ENCODE measurements at places on chromosomes 13 and 19.
A peak's percentile ranks its signal among the peaks of the same experiment; 100 is the strongest.

DNA sequence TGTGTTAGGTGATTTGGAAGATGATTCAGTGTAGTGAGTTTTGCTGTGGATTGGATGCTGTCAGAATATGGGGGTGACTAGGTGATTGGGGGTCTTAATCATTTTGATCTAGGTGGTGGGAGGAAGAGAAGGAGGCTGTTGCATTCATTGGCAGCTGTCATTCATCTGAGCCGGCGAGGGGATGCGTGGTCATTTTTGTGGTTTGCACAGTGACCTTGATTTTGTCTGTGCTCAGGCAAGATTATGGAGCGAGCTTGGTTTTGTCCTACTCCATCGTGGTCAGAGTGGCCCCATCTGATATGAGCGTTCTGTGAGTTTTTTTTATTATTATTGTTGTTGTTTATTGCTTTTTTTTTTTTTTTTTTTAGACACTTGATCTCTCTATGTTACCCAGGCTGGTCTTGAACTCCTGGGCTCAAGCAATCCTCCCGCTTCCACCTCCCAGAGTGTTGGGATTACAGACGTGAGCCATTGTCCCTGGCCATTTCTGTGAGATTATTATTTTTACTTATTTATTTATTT is 42.0 kb downstream of the SPTBN4 start:
- DNase-seq = no peak

GRCh38 chr13:28843639-28844038 is 23.5 kb downstream of the MTUS2 start:
- DNase-seq = no peak

DNA sequence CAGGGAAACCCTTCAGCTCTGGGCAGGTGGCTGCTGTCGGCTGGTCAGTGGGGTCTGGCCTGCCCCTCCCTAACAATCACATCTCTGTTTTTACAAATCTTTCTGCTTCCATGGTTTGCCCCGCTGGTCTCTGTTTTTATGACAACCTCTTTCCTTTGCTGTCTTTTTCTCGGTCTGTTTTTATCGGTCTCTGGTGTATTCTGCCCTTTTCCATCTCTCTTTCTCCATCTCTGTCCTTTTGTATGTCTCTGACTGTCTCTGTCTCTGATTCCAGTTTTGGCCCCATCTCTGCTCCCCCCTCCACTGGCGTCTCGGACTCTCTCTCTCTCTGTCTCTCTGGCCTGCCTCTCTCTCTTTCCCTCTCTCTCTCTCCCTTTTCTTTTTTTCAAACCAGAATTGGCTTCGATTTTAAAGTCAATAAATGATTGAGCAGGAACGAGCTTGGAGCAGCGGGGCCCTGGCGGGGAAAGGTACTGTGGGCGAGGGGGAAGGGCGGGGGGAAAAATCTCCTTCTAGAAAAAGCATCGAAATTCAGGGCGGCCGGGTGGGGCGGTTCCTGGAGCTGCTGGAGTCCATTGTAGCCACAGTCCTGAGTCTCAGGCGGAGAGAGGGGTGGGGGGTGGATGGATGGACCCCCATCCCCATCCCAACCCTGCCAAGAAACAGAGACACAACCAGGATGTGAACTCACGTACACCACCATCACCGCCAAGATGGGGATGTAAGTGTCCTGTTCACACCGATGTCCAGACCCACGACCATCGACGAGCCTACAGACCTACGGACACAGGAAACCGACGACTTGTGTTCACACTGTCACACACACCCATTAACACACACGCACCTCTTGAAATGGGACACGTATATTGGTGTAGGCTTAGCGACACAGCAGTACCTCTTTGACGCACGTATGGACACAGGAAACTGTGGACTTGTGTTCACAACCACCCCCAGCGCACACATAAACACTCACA is 3.0 kb downstream of the NFIX start:
- DNase-seq = no peak

GRCh38 chr13:29448174-29448573 is 147.3 kb downstream of the SLC7A1 start:
- DNase-seq = no peak

DNA sequence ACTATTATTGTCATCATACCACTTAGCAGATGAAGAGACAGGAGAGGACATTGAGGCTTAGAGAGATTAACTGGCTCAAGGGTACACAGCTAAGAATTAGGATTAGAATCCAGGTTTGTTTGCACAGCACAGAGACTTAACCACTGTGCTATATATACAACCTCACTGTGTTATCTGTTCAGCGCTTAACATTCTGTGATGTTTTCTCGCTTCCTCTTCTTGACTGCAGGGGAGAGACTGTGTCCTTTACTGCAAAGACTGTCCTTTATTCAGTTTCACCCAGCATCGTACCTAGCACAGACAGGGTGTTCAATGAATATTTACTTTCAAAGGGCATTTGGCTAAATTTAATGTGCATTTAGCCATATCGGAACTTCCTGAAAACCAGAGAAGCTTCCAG is 54.9 kb upstream of the PCDH8 start:
- no peak for DNase-seq

DNA sequence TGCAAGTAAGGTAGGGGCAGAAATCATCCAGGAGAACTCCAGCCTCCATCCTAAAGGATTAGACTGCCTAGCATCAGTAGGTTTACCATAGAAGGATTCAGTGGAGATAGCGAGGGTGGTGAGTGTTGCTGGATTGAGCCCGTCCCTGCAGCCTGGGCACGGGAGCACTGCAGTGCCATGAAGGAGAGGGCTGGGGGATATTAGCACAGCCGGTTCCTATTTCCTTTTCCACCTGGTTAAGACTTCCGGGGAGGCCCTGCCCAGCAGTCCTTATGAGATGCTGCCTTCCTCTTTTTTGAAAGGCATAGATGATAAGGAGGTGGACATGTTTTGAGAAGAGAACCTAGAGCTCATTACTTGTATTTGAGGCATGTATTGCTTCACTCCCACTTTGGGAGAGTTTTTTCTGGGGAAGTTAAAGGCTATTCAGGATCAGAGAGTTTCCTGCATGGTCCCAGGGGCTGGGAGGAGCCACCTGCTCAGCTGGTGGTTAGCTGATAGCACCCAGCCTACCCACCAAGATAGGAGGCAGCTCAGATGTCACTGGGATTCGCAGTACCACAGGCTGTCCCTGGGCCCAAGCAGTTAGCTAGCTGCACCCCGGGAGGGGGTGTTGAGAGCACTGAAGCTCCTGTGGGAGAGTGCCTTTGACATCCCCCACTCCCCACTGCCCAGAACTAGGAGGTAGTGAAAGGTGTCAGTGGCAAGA is 17.2 kb downstream of the ACTN4 start:
- DNase-seq = no peak

- DNase-seq = no peak
These were observed 4.0 kb downstream of the ZNF586 start for GRCh38 chr19:57773488-57773887.

- DNase-seq = no peak
These were observed 10.3 kb downstream of the MIR17HG start for GRCh38 chr13:91357613-91358386.

DNA sequence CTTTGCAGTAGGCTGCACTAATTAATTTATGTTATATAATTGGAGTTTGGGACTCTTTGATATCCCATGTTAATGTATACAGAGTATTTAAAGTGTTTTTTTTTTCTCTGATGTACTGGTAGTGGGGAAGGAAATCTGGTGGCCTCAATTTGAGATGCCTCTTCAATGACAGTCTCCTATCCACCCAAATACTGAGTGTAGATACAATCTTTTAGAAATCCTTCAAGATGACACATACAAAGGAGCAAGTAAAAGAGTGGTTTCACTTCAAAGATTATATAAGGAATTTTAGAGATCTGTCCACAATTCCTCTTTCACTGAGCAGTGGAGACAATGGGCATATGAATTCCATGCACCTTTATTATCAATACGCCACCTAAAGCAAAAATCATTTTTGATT is 15.1 kb downstream of the NALCN start:
- DNase-seq = no peak

DNA sequence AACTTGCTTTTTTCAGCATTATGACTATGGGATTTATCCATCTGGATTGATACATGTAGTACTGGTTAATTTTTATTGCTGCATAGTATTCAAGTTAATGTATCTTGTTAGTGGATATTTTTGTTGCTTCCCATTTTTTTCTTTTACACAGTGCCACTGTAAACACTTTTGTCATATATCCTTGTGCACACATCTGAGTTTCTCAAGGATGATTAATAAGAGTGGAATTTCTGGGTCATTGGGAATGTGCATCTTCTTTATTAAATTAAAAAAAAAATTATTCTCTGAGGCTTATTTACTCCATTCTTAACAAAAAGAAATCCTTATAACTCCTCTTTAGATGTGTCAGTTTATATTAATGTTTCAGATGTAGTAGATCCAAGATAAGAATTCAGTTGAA is 27.3 kb downstream of the B3GLCT start:
- DNase-seq = no peak

DNA sequence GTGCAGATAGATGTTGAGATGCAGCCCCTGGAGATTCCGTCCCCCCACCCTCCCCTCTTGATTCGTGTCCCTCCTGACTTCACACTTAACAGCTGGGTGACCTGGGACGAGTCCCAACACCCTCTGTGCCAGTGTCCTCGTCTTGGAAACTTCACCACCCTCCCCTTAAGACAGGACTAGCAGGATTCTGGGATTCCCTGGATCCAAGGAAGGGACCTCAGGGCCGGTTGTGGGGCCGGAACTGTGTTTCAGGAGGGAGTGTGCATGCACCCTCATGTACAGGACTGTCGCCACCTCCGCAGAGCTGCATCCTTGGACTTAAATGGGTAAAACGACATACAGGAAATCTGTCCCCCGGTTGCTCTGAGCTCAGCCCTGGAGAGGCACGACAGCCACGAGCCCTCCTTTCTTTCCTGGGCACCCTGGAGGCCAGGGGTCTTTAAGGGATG is 990 bp downstream of the MYO9B start:
- peak; percentile 52 for DNase-seq

- no peak for DNase-seq
These were observed 5.6 kb downstream of the PPP1R15A start for GRCh38 chr19:48877855-48878195.

DNA sequence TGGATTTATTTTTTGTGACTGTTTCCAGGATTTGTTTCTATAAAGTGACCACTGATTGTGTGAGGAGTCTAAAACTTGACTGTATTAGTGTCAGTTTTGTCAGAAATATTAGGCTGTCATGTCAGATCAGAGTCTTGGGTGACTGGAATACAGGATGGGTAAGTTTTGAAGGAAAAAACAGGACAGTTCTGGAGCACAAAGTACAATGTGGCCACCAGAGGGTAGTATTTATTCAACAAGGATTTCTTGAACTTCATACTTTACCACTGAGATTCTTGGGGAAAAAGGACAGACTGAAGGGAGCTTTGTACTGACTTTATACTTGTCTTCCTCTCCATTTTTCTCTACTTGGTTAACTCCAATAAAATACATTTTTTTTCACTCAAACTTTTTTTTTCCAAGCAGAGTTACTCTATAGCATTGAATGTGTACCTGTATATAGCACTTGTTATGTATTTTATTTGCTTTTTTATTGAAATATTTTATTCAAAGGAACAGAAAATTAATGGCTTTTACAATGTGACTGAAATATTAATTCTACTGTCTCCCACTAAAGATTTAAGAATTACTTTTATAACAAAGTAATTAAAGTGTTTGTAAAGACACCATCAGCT is 51.1 kb downstream of the LMO7 start:
- DNase-seq = no peak

DNA sequence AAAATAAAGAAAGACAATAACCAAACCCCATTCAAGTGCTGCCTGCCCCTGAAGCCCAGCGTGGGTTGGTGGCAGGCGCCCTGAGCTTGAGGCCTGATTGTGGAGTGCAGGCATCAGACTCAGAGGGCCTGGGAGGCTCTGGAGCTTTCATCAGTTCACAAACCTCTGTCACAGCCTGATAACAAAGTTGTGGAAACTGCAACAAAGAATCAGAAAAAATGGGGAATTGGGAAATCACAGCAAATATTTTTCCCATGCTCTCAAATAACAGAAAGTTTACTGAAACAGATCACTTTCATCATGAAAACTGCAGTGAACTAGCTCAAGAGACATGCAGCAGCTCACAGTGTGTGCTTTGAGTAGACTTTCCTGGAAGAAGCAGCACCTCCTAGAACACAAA is 793.6 kb downstream of the UQCRFS1 start:
- no peak for DNase-seq

- peak; percentile 27 for DNase-seq
These were observed 19.1 kb downstream of the GPR183 start for GRCh38 chr13:99288089-99288488.

GRCh38 chr13:58097831-58098230 is 466.3 kb downstream of the PCDH17 start:
- no peak for DNase-seq

DNA sequence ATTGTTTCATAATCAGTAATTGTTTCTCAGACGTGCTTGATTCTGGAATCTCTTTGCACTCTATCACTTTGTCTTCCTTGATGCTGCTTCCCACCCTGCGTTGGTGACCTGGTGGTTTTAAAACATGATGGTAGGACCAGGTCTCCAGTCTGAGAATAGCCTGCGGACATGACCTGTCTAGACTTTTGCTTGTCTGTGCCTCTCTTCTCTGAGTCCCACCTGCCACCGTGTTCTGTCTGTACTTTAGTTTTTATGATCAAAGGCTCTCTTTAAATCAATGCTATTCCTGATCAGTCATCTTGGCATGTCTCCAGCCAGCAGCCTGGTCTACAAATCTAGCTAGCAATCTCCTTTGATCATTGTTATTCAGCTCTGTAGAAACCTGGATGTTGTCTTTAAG is 933.9 kb downstream of the DIAPH3 start:
- no peak for DNase-seq

GRCh38 chr19:11404588-11405222 is 14.4 kb downstream of the RGL3 start:
- DNase-seq = no peak

DNA sequence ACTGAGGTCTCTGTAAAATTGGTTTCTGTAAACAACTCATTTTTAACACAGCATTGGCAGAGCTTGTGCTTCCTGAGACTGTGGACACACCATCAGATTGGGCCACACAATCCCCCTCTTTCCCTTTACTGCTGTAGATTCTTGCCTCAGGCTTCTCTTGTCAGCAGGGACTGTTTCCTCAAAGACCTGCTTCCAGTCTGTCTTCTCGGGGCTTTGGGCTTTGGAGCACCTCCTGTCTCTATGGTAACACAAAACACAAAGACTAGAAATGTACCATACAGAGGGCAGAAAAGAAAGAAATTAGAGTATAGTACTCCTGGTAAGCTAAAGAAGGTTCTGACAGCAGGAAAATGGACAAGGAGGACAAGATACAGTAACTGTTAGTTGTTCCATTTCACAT is 484.5 kb downstream of the DIAPH3 start:
- no peak for DNase-seq
